ENCODE measurements at places on chromosomes 3 and 15.

- DNase-seq = no peak
Measured at GRCh38 chr15:60795471-60795870, 316.5 kb upstream of the ICE2 start.

- DNase-seq = no peak
Measured at GRCh38 chr15:88487178-88487795, 19.8 kb downstream of the MRPS11 start.

GRCh38 chr3:46496746-46497555 is 825 bp upstream of the RTP3 start:
- DNase-seq = no peak

- no peak for DNase-seq
Measured at GRCh38 chr15:95843241-95843910, 487.1 kb upstream of the NR2F2 start.

DNA sequence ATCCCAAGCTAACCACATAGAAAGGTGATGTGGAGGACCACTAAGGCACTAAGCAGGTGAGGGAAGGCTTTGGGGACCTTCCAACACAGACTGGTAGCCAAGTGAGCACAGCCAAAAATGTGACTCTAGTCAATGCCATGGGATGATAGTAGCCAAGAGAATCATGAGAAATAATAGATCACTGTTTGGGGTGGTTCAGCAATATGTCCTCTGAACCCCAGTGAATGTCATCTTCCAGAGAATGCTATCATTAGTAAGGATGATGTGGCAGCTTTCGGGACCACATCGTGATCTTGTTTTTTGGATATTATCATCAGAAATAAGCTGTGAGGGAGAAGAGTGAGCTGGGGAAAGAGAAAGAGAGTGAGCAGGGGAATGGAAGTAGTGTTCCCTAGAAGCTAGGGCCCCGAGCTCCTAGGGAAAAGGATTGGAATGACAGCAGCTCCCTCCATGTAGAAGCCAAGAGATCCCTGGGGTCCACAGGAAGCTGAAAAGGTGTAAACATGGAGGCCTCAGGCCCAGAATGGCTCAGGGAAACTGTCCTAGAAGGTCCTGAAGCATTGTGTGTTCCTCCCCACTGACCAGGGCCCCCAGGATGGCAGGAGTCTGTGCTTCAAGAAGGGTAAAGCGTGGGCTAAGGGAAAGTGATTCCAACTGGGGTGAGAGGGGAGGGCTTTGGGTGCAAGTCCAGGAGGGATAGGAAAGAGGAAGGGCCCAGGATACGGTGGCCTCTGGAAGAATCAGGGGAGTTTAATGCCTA is 56.6 kb upstream of the KLF13 start:
- DNase-seq = no peak

DNA sequence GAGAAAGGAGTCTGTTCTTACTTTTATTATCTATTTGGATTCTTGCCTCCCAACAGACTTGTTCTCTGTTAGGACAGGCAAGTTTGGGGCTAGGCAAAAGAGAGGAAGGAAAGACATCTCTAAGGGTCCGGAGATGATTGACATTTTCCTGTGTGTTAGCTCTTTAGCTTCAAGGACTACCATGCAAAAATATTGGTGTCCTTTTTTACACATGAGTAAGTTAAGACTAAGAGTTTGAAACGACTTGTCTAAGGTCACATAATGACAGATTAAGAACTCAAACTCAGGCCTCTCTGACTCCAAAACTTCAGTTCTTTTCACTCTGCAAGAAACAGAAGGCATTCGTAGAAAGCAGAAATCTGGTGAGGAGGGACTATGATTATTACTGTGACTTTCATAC is 5.9 kb downstream of the LMCD1 start:
- no peak for DNase-seq

DNA sequence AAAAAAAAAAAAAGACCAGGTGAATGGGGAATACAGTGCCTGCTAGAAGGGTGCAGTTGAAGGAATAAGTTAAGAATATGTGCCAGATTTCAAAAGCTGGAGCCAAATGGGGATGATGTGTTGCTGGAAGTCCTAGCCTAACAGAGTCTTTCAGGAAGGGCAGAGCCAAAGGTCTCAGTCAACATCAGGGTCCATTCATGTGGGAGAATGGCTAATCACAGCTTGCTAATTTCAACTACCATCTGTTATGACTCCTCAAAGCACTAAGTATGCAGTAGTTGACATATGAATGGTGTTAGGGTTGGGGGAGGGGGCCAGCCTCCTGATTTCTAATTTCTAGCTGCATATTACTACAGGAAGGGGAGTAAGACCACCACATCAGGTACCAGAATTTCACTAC is 4.4 kb downstream of the ZBTB38 start:
- DNase-seq = no peak

DNA sequence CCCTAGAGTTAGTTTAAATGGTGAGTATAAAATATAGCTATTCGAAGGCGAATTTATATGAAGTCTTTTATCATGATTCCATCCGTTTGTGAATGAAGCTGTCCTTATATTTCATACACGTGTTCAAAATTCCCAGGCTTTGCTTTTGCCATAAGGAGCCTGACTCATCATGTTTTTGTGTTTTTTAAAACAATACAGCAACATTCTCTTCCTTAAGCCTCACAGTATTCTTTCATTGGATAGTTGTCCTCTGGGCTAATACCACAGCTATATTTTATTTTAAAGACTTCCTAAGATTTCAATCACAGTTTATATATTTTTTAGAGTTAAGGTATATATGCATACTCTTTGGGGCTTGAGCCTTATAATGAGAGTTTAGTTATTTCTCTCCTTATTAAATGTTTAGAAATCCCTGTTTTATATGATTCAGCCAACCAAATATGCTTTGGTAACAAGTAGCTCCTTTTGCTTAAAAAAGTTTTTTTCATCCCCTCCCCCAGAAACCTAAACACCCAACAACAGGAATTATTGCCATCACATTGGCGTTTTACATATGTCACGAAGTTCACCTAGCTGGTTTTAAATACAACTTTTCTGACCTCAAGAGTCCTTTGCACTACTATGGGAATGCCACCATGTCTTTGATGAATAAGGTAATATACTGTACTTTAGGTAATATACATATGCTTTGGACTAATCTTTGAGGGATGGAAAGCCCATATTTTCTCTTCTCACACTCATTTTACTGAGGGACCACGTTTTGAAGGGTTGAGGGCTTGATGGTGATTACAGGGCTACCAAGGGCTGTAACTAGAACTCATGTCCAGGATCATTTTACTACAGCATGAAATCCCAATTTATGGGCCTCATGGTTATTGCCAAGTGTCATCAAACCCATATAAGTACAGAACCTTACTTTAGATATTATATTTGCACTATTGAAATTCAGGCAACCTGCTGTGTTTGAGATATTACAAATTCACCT is 28.5 kb downstream of the ST3GAL6 start:
- no peak for DNase-seq

DNA sequence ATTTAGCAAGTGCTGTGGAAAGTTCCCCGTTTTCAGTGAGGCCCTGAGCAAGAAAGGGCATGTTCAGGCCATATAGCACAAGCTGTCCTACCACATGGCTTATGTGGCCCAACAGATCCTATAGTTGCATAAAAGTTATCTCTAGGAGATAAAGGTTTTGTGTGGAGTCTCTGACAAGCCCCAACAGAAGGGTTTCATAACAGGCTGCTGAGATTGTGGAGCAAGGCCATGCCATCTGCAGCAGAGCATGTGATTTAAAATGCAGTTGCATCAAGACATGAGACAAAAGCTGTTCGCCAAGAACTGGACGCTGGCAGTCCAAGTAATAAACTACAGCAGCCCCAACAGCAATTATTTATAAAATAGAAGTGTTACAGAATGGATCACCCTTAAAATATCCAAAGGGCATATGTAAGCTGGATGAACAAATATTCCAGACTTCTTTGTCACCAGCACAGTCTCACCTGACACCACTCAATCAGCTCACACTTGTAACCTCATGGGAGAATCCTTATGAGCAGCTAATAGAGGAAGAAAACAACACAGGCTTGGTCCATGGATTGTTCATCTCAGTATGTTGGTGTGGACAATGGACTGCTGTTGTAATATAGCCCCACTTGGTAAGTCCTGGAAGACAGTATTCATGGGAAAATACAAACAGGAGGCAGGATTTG is 14.4 kb upstream of the CLDN1 start:
- no peak for DNase-seq

DNA sequence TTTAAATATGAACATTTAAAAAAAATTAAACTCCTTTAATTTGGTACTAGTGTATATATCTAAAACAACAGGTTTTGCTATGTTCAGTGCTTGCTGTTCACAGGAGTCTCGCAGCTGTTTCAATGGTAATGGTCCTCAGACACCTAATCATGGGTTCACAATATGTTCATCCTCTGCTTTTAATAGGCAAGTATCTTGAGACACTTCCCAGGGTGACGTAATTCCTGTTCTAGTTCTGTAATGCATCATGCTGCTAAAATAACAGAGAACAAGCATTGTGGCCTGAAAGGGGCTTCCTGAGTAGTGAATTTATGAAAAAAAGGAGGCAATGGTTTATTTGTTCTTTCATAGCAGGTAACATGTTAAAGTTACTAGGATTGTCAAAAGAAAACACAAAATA is 625.2 kb upstream of the GBE1 start:
- DNase-seq = no peak

DNA sequence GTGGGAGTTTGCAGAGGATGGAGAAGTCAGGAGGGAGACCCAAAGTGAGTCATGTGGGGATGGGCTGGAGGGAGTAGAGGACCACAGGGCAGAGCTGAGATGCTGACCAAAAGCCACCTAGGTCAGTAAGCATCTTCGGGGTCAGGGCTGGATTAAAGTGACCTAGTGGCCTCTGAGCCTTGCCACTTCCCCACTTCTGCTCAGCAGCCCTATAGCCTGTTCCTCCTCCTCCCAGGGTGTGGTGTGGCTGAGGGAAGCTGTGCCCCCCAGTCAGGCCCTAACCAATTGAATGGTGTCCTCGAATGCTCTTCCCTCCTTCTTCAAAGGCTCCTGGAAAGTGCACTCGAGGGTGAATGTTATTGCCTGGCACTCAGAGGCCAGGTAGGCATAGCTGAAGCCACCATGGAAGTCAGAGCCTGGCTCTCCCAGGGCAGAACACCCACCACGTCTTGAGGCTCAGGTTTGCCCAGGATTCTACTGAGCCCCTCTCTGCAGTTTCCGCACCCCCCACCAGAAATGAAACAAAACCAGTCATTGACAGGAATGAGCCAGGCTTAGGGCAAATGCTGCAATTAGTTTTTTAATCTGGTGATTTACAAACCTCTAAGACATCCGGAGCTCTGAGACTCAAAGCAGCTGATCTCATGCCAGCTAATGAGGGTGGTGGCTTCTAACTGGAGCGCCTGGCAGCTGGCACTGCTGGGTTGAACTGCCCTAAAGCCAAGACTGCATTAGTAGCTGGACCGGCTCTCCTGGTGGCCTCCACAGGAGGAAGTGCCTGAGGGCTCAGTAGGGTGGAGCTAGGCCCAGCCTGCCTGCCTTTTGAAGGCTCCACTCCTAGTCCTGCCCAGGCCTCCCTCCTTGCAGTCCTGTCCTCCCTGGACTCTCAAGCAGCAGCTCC is 26.0 kb upstream of the VIPR1 start:
- peak; percentile 73 for DNase-seq

GRCh38 chr15:39478996-39479395 is 101.9 kb upstream of the THBS1 start:
- no peak for DNase-seq

DNA sequence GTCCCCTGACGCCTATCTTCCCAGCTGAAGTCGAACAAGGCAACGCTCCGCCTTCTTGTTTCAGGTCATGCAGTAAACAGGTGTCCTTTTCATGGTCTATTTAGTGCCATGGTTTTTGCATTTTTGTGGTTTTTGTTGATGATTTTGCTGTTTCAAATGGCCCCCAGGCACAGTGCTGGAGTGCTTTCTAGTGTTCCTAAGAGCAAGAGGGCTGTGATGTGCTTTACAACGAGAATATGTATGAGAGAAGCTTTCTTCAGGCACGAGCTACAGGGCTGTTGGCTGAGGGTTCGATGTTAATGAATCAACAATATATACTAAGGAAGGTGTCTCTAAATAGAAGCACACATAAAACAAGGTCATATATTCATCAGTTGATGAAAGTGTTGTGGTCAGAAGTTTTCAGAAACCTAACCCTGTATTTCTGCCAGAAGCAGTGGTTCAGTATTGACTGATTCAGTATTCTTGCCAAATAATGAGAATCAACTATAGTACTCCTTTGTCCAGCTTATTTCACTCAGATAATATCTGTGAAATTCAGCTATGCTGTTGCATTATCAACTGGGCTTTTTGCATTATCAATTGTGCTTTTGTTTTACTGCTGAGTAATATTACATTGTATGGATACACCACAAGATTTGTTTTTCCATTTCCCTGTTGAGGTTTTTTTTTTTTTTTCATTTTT is 18.5 kb downstream of the LIMD1 start:
- peak; percentile 39 for DNase-seq

GRCh38 chr3:191290311-191291025 is 38.7 kb upstream of the CCDC50 start:
- DNase-seq = no peak

DNA sequence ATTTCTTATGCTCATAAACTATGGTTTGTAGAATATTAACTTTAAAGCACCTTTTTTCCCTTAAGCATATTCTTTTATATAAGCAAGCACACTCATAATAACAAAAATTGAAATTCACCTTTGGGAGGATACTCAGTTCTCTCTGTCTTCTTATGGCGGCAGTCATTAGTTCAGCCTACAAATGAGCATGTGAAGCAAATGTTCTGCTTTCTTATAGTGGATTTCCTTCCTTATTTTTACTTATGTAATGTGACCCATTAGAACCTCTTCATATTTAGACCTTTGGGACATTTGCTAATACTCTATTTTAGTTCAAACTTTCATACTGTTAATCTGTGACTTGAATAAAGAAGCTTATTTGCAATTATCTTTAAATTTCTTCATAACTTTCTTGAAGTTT is at the start of gene P2RY13:
Gene P2RY13 (minus strand): TSS at position 187 of the 400 bp plus-strand sequence. CDS start 21 bp downstream, at position 166.
- no peak for DNase-seq

- DNase-seq = no peak
Measured at GRCh38 chr15:87604857-87605446, 651.6 kb downstream of the NTRK3 start.
